ENCODE measurements at places on chromosomes 16 and 17. TPM values are rescaled to one million over a fixed set of nuclear protein-coding genes. Genes with fewer than 3 reads are reported as not detected.

- H3K4me3 ChIP-seq, result no peak overlapping the region
- H3K27me3 ChIP-seq, result peaks cover 6% of the 10 kb centered on the region
- no peaks in the 10 kb centered on the region for H3K36me3 ChIP-seq
These were observed 536.7 kb upstream of the HSBP1 start for GRCh38 chr16:83271123-83271522.

The GRIN2A gene
- not detected for total RNA-seq

DNA sequence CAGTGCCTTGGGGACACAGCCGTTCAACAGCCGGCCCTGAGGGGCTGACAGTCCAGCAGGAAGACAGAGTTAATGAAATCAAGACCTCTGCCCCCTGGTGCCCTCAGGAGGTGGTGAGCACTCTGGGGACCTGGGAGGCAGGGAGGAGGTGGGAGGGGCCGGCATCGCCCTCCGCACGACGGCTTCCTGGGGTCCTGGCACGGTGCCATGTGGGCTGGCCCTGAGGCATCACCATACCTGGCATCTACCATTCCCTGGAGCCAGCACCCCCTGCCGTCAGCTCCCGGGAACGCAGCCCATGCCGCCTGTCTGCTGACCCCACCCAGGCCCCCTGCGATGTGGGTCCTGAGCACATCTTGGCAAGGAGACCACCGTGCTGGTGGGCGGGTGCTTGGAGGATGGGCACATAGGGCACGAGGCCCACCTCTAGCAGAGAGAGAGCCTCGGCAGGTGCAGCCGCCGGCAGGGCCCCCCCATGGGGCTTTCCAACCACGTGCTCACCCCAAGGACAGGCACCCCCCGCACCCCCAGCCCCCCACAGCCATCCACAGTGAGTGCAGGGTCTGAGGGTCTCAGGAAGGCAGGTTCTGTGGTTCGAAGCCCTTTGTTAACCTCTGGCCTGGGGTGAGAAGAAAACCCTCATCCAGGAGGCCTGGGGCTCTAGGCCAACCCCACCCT lies 52.5 kb downstream of the ZFPM1 start:
- no peak overlapping the region for H3K27ac ChIP-seq
- H3K36me3 ChIP-seq, result no peaks in the 10 kb centered on the region
- H3K4me3 ChIP-seq, result no peak overlapping the region
- peaks cover 14% of the 10 kb centered on the region for H3K4me1 ChIP-seq

The PDE6G gene
- total RNA-seq, result 8.9 TPM

The ACADVL gene
- 288 TPM for total RNA-seq

DNA sequence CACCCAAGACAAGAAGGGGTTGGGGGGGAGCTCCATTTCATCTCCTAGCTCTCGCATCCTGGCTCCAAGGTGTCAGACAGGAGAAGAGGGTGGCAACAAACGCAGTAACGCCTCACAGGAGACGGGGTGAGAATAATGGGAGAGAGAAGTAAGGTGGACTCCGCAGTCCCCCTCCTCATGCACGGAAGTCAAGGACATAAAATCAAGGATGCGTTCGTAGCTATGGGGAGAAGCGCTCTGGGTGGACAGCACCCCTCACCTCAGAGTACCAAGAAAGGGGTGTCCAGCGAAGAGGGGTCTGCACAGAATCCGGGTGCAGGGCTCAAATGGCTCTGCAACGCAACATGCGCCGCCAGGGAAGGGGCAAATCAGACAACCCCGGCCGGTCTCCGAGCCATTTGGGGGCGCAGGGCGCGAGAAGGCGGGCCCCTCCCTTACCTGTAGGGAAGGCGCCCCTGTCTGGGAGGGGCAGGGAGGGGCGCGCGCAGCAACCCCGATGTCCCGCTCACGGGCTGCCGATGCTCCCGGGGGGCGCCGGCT lies 555 bp downstream of the HDAC5 start:
- DNase-seq, result peak; percentile 37
- peak overlapping the region; percentile 79 for H3K27ac ChIP-seq
- H3K27me3 ChIP-seq, result no peaks in the 10 kb centered on the region
- peak overlapping the region; percentile 82 for H3K4me3 ChIP-seq
- H3K36me3 ChIP-seq, result no peaks in the 10 kb centered on the region

The EFTUD2 gene
- 207 TPM for total RNA-seq

GRCh38 chr16:67419931-67420330 lies 3.7 kb upstream of the ZDHHC1 start:
- H3K27ac ChIP-seq, result no peak overlapping the region
- H3K4me3 ChIP-seq, result no peak overlapping the region
- peaks cover 23% of the 10 kb centered on the region for H3K27me3 ChIP-seq
- H3K36me3 ChIP-seq, result no peaks in the 10 kb centered on the region
- DNase-seq, result no peak

The FBXW10 gene
- not detected for total RNA-seq

DNA sequence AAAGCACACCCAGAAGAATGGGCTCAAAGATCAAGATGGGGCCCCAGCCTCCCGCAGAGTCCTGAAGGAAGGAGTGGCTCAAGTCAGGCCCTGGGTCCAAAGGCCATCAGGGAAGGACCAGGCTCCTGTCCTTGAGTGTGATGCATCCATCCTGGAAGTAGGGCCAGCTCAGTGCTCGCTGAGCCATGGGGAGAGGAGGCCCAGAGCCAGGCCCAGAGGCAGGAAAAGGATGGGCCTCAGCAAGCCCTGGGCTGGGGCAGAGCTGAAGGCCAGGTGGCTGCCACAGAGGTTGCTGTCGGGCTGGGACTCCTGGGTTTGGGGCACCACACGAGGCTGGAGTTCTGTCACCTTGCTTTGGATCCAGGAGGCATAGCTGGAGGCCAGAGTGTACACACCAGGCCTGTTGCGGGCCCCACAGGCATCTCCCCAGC lies 3.7 kb downstream of the PRSS8 start:
- H3K4me1 ChIP-seq, result peaks cover 2% of the 10 kb centered on the region
- H3K4me3 ChIP-seq, result no peak overlapping the region
- no peak overlapping the region for H3K27ac ChIP-seq
- peaks cover 7% of the 10 kb centered on the region for H3K36me3 ChIP-seq
- H3K27me3 ChIP-seq, result no peaks in the 10 kb centered on the region

The MSI2 gene
- total RNA-seq, result 61.7 TPM

DNA sequence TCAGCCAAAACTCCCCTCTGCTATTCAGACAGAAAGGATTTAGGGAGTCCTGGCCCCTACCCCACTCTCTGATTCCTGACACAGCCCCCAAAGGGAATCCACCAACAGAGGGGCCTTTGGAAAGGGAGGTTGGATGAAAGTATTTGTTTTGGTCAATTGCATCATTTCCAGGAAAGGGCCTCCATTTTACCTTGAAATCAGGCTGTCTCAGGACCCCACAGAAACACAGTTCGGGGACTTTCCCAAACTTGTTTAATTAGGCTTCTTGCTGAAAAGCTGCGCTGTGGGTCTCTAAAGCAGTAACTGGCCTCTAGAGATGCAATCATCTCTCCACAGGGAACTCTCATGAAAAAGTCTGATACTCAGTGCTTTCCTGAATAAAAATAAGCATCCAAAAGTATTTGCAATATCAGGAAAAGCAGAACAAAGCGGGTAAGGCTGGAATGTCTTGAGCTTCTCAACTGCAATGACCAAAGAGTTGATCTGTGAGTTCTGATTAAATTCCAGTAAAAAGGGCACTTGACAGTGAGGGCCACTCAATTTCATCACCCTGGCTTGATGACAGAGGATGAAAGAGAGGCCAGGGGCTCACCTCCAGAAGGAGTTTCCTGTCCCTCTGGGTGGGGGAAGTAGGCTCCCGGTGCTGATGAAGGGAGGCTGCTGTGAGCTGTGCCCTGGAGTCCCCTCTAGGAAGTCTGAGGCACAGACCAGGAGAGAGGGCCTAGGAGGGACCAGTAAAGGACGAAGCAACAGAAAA lies 36.3 kb downstream of the LYRM9 start:
- peak; percentile 24 for DNase-seq
- H3K4me1 ChIP-seq, result peaks cover 25% of the 10 kb centered on the region
- H3K4me3 ChIP-seq, result no peak overlapping the region
- no peaks in the 10 kb centered on the region for H3K36me3 ChIP-seq
- H3K27me3 ChIP-seq, result peaks cover 11% of the 10 kb centered on the region

The AATK gene
- 0.98 TPM for total RNA-seq

The HYDIN gene
- total RNA-seq, result not detected

The KRT36 gene
- not detected for total RNA-seq

- no peaks in the 10 kb centered on the region for H3K27me3 ChIP-seq
- DNase-seq, result no peak
- H3K4me3 ChIP-seq, result no peak overlapping the region
- H3K4me1 ChIP-seq, result peaks cover 17% of the 10 kb centered on the region
These were observed 69.7 kb downstream of the TANC2 start for GRCh38 chr17:63035695-63036094.

The TEX19 gene
- total RNA-seq, result not detected

DNA sequence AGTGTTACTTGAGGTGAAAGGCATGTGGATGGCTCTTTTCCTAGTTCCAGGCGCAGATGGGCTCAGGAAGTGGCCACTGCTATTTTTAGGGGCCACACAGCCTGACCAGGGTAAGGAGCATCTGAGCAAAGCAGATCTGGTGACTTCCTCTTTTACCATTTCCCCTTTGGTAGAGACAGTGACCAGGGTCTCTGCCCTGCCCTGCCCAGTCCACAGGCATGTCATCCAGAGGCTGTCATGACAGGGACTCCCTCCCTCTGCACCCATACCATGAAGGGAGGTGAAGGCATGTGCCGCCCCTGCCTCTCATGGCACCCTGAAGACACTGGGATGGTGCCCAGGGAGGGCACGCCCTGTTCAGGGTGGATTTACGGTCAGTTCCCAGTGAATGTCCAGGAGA lies 2.2 kb downstream of the PLA2G15 start:
- H3K27me3 ChIP-seq, result no peaks in the 10 kb centered on the region
- no peak overlapping the region for H3K27ac ChIP-seq
- H3K36me3 ChIP-seq, result peaks cover 1% of the 10 kb centered on the region

DNA sequence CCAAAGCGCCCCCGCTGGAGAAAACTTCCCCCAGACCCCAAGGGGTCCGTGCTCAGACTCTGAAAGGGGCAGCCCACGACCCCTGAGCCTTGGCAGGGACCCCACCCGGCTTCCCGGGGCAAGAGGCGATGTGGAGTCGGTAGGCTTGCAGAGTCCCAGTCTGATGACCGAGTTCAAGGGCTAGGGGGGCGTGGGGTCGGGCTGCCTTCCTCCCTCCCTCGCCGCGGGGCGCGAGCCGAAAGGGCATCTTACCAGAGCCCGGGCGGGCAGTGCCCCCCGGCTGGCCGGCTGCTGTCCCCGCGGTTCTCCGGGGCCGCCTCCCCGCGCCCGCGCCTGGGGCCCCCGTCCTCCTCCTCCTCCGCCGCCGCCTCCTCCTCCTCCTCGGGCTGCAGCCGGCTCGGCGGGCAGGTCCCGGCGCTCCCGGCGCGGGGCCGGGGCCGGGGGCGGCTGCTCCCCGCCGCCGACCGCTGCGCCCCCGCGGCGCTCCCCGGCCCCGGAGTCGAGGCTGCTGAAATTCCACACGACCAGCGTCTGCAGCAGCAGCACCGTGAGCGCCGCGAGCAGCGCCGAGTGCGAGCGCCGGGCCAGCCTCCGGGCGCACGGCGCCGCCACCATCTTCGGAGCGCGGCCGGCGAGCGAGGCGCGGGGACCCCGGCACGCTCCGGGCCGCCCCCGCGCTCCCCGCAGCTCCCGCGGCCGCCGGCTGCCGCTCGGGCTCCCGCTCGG lies 415 bp downstream of the XYLT1 start:
- peaks cover 51% of the 10 kb centered on the region for H3K4me1 ChIP-seq
- H3K27ac ChIP-seq, result peak overlapping the region; percentile 61
- peaks cover 2% of the 10 kb centered on the region for H3K27me3 ChIP-seq
- peak; percentile 33 for DNase-seq
- peak overlapping the region; percentile 90 for H3K4me3 ChIP-seq

The CDK3 gene
- 3.8 TPM for total RNA-seq

DNA sequence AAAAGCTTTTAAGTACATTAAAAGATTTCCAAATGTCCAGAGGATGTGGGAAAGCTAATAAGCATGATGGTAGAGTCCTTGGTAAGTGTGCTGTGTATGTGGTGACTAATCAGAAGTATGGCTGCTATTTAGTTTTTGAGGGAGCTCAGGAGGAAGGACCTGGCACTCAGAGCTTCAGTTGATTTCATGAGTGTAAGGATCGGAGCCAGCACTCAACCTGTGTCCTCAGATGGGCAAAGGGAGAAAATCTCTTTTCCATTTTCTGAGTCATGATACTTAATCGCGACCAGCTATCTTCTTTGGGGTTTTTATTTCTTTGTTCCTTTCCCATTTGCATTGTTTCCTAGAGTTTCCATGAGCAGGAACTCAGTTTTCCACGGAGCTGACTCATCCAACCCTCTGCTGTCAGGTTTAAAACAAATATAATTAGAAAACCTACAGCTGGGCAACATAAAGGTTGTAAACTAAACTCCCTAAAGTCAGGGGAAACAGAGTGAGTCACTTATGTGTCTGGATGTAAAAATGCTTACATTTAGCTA lies 125.4 kb downstream of the MAP2K6 start:
- H3K4me1 ChIP-seq, result peaks cover 13% of the 10 kb centered on the region
- peak overlapping the region; percentile 43 for H3K27ac ChIP-seq
- H3K27me3 ChIP-seq, result no peaks in the 10 kb centered on the region

DNA sequence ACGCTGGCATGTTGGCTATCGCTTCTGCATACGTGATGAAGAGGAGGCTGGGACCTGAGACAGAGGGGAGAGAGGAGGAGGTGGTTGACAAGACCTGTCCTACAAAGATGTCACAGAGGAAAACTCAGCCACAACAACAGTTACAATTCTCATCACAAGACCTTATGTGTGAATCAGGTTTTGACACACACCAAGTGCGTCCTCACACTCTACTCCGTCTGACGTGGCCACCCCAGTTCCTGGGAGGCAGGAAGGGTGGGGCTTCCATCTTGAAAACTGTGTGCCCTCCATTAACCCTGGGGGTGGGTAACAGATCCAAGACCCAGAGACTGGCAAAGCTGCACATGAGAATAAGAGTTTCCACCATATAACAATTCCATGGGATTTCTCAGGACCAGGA lies 24.1 kb downstream of the SLC6A4 start:
- no peak for DNase-seq
- peaks cover 6% of the 10 kb centered on the region for H3K4me1 ChIP-seq
- no peak overlapping the region for H3K27ac ChIP-seq
- H3K4me3 ChIP-seq, result no peak overlapping the region
- no peaks in the 10 kb centered on the region for H3K36me3 ChIP-seq

The ITGAD gene
- not detected for total RNA-seq

GRCh38 chr17:41966463-41967140 lies at the start of gene CNP:
TSS of gene CNP (plus strand) at chr17:41966795. CDS start at chr17:41966885, 90 bp downstream.
- H3K36me3 ChIP-seq, result peaks cover 14% of the 10 kb centered on the region
- H3K4me1 ChIP-seq, result peaks cover 38% of the 10 kb centered on the region
- H3K4me3 ChIP-seq, result peak within 1 kb of the TSS; percentile 82
- peak within 1 kb of the TSS; percentile 88 for H3K27ac ChIP-seq
- DNase-seq, result peak; percentile 92

The ULK2 gene
- 6.3 TPM for total RNA-seq

The TMC6 gene
- 209 TPM for total RNA-seq

DNA sequence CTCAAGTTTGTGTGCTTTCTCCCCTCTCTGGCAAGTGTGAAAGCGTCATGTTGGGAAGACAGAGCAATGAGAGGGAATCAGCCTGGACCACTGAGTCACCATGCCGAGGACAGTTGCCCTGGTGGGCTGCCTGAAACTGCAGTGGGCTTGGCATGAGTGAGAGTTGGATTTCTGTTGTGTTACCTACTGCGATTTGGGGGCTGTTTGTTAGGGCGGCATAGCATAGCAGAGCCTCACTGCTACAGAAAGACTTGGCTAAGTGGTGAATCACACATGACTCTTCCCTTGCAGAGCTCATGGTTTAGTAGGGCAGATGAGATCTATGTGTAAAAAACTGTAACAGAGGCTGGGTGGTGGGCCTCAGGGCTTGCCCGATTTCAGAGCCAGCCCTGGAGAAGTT lies 324.6 kb downstream of the C16orf95 start:
- H3K27ac ChIP-seq, result no peak overlapping the region
- peaks cover 9% of the 10 kb centered on the region for H3K27me3 ChIP-seq
- H3K36me3 ChIP-seq, result no peaks in the 10 kb centered on the region
- peaks cover 6% of the 10 kb centered on the region for H3K4me1 ChIP-seq

- no peak overlapping the region for H3K4me3 ChIP-seq
- peak overlapping the region; percentile 1 for H3K27ac ChIP-seq
- peaks cover 12% of the 10 kb centered on the region for H3K4me1 ChIP-seq
- H3K36me3 ChIP-seq, result peaks cover 78% of the 10 kb centered on the region
These were observed 23.8 kb downstream of the LITAFD start for GRCh38 chr16:8905795-8906591.
